Ecto neural progenitor cell (in vitro differentiated cells): ENCODE measurements at places on chromosomes 5 and 9.
A peak's percentile ranks its signal among the peaks of the same experiment; 100 is the strongest.

DNA sequence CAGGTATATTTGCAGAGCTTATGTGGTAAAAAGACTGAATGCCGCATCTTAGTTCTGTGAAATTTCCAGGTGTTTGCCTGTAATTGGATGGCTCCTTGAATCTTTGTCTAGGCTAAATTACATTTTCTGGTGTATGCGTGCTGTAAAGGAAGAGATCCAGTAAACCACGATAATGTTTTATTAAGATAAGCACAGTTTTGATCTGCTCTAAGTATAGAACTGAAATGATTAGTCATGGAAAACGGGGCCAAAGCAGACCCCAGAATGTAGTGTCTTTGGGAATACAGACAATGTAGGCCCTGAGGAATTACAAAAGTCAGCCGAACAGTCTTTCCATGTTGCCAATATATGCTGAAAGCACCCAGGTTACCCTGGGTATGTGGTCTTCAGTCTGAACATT is 257.3 kb downstream of the FANCC start:
- DNase-seq = no peak

DNA sequence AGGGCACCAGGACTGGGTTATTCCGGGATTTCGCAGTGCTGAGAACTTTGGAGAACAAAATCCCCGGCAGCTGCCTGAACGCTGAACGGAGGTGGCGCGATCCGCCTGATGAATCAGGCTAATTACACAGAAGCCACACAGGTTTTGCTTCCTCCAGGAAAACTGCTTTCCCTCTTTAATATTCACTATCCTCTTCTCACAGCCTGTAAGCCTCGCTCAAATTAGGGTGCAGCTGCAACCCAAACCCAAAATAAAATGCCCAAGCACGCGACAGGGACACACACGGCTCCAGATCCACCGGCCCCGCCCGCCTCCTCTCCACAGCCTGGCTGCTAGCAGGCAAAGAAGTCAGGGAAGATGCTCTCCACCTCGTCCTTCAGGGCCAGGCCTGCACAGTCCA is 6.0 kb downstream of the SOHLH1 start:
- DNase-seq = no peak

- no peak for DNase-seq
Measured at GRCh38 chr9:131278702-131279111, 2.4 kb upstream of the FAM78A start.

DNA sequence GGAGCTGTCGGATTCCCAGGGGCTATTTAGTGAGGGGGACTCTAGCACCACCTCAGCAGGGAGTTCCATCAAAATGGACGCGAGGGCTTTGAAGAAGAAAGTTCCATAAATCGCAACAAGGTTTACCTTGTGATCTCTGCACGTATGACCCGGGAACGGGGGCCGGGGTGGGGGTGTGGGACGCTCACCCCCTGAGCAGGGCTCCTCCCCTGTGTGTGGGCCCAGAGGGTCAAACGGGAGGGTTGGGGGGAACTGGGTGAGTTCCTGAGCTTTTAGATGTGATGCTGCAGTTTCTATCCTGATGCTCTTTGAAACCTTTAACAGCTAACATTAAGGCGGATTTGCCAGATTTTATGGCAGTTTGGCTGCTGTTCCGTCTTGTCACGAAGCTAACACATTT is 18.9 kb upstream of the LRRC14B start:
- DNase-seq = no peak

- DNase-seq = no peak
Measured at GRCh38 chr5:79827159-79827629, 137.6 kb downstream of the CMYA5 start.

DNA sequence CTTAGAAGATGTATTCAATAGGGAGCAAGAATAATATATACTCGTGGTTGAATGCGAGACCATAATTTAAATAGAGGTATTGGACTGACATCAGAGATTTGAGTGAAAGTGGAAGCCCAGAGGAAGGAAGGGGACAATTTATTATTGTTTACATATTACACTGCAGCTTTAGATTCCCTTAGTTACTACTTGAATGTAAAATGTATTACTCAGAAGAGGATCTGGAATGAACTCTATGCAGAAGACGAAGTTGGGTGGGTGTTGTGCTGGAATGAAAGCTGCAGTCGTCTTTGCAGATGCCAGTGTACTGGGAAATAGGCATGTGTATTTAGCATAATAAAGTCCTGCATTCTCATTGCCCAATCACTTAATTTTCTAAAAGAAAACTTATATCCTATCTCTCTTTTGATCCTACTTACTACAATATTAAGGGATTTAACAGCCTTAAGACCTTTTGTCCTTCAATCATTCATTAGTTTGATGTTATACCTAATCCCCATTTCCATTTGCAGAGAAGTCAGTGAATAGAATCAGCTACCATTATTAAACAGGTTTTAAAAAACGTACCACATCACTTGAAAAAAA is 570.7 kb upstream of the WWC1 start:
- no peak for DNase-seq

- DNase-seq = no peak
Measured at GRCh38 chr9:97842960-97843359, 10.1 kb upstream of the FOXE1 start.

DNA sequence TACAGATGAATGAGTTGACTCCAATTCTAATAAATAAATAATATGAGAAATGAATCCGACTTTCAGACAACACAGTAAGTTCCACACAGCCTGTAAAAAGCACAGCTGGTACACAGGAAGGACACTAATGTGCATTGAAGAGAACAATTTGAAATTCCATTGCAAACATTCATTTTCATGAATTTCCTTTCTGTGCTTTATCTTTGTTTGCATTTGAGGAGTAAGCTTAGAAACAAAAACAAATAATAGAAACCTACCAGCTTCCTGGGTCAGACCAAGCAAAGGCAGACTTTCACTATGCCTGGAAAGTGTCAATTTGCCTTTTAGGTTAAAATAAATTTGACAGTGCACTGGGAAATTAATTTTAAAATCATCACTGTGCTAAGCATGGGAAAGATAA is 143.8 kb upstream of the VLDLR start:
- DNase-seq = no peak

DNA sequence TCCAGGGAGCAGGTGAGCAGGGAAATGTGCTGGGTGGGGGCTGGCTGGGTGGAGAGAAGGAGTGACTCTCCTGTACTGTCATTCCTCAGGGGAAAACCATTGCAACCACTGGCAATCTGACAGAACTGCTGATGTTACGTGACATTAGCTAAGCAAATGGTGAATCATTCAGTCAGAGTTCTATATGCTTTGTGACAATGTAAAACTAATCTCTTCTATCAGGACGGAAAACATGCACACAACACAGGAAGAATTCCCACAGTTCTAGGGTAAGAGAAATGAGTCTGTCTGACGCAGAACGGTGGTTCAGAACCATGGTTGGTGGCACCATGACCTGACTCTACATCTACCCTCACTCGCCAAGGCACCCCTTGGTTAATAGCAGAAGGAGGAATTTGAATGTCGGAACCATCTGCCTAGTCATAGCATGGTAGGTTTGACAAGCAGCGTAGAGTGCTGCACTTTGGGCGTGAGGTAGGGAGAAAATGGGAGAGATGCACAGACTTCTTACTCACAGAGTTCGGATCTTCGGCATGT is 243.6 kb upstream of the PANK3 start:
- no peak for DNase-seq

DNA sequence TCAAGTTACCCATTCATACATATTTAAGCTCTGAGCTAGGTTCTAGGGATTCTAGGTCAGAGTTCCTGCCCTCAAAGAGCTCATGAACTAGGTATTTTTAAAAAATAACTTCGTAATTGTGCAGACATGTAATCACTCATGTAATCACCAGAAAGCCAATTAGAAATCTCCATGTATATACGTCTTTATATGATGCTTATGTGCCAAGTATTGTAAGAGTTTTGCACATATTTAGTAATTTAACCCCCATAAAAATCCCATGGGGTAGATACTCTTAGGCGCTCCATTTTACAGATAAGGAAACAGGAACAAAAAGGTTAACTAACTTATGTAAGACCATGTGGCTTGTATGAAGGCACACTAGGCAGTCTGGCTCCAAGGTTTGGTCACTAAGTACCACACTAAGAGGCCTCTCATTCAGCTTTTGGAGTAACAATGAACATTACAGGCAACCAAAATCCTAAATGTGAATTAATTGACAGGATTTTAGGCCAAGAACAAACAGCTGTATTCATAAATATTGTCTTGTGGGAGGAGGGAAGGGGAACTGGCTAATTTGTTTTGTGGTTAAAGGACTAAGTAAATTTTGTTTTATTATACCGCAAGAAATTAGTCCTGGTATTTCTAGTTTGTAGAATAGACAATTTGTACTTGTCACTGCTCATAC is 1.7 kb upstream of the OTULINL start:
- no peak for DNase-seq

DNA sequence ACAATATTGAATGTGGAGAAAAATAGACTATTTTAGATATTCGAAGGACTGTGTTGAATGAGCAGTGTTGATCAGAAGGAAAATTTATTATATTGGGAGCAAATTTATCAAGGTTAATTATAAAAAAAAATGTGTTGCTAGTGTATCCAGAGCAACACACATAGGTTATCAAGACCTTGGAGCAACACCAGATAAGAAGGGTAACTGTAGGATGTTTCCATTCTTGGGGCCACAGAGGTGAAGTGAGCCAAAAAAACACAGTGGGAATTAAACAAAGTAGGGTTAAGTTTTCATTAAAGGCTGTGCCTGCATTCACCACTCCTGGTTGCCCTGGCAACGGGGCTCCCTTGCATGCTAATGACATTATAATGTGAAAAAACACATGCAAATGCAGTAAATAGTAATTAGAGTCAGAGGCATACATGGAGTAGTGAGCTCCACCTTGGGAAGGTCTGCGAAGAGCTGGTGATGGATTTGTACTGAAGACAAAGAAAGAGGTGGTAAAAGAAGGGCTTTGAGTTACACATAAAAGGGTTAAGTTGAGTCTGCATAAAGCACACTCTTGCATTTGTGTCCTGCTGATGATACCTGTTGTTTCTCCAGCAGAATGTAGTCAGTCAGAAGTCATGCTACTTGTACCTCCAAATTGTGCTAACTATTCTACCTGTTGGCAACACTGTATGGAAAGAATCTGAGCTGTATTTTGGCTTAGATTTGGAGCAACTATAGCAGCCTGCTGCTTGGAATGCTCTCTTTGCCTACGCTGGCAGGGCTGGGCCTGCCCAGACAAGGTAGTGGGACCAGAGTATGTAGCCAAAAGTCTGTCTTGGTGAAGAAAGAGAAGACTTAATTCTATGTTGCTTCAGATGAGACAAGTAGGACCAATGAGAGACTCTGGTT is 59.6 kb downstream of the ATG10 start:
- DNase-seq = no peak

- no peak for DNase-seq
Measured at GRCh38 chr5:72855821-72856220, 39.4 kb downstream of the TNPO1 start.

DNA sequence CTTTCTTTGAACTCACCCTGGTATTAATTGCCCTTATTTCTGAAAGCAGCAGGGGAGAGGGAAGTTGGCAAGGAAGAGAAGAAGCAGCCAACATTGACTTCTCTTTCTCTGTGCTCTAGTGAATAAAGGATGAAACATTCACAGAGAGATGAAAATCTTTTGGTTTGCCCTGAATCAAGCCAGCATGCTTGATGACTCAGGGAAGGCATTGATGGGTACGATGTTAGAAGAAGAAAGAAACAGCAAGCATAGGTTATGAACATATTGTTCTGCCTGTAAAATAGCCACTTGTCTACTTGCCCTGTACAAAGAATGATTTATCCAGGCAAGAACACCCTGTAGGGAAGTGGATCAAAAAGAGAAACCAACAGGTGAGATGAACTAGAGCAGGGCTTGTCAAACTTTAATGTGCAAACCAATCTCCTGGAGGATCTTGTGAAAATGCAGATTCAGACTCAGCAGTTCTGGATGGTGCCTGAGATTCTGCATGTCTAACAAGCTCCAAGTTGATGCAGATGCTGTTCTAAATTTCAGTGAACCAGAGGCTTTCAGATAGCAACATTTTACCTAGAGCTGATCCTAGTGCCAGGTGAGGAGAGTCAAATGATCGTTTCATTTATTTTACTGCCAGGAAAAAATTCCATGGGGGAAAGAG is 586.6 kb upstream of the TLE4 start:
- DNase-seq = no peak

- no peak for DNase-seq
Measured at GRCh38 chr9:111588846-111589245, 10.6 kb downstream of the PTGR1 start.

DNA sequence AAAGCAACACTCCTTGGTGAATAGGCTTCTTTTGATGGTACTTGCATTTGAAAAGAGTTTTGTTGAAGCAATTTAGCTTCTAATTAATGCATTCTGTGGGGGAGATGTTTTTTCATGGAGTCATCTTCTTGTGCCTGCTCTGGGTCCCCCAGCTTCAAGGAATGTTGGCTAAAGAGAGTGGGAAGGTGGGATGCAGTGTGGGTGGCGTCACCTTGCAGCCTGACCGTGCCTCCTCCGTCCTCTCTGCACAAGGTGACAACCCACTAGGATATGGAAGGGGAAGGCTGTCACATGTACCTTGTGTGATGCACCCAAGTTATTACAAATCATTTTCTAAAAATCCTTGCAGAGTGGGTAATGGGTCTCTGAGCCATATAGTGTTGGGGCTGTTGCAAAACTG is 70.7 kb downstream of the DAPK1 start:
- DNase-seq = no peak

DNA sequence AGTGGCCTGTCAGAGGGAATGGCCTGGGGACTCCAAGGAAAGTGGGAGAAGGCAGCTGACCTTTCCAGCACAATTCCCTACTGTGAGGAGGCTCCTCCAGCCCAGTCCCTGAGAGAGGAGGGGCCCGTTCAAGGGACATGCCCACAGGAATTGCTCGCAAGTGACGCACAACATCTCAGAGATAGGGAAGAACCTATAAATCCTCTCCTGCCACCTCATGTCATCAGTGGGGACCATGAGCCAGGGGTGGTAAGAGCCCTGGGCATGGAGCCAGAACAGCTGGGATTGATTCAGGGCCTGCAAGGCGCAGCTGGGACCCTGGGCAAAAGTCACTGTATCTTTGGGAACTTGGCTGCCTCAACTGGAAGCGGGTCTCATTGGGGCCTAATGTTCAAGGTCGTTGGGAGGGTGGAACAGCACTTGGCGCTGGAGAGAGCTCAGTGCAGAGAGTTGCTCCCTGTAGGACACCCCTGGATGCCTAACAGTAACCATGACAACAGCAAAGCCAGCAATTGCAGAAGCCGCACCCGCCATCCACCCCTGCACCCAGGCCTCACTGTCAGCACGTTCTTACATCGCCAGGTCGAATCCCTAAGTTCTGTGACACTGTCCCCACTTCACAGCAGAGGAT is 41.3 kb upstream of the ORM1 start:
- peak; percentile 40 for DNase-seq

DNA sequence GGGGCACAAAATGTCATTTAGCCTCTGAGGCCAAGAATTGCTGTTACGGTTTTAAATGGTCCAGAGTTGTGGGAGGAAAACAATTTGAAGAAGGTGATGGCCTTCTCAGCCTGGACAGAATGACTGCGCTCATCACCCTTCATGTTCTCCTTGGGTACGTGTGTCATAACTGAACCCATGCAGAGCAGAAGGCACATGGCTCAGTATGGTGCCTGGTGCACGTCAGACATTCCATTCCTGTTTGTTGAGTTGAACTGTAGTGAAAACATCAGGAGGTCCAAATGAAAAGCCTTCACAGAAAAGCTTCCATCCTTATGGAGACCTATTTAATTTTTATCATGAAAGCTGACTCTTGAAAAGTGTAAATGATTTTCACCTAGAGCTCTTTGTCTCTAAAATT is 133.2 kb downstream of the CFAP90 start:
- DNase-seq = no peak

GRCh38 chr9:90960941-90961340 is 159.3 kb downstream of the SYK start:
- no peak for DNase-seq

GRCh38 chr9:113926211-113926610 is 50.1 kb downstream of the ZNF618 start:
- no peak for DNase-seq

GRCh38 chr9:115758441-115758840 is 395.1 kb upstream of the PAPPA start:
- DNase-seq = no peak
